ENCODE measurements at places on chromosomes 3 and 15.

DNA sequence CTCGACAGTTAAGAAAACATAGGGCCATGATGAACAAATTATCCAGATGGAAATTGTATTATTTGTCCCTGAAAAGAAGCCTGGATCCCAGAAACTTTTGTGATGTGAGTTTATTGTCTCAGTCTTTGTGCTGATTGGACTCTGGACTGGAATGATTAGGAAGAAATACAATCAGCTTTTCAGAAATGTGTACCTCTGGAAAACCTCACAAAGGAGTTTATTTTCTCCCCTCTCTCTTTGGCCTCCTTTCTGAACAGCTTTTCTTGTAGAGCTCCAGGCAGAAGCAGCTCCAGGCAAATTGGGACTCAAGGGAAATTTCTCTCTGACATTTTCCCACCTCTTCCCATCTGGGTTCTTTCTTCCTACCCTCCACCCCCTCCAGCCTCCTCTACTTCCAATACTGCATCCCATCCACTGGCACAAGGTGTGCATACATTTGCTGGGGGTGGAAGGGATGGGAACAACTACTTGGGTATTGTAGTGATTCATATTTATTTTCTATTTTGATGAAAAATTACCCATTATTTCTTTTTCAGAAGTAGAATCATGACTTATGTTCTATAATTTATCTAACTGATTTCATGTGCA is 119.7 kb downstream of the CD47 start:
- no peak for DNase-seq

GRCh38 chr3:156630081-156630772 is 44.2 kb upstream of the TIPARP start:
- DNase-seq: no peak

GRCh38 chr15:44804298-44805046 is 68.1 kb downstream of the TRIM69 start:
- no peak for DNase-seq

DNA sequence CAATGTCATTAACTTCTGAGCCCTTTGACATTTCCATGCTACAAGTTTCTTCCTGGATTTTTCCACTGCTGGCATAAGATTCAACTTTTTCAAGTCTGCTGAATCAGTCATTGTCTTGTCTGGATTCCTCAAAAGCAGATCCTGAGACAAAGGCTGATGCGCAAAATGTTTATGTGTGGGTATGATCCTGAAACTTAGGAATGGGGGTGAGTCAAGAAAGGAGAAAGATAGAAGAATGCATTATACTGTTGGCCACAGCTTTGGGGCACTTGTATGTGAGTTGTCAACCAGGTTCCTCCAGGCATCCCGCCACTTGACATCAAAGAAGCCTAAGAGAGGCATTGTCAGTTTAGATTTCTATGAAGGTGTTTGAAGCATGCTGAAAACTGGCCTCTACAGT is 50.4 kb downstream of the FOXB1 start:
- DNase-seq: no peak

GRCh38 chr3:30964612-30965011 is 70.2 kb upstream of the GADL1 start:
- no peak for DNase-seq

DNA sequence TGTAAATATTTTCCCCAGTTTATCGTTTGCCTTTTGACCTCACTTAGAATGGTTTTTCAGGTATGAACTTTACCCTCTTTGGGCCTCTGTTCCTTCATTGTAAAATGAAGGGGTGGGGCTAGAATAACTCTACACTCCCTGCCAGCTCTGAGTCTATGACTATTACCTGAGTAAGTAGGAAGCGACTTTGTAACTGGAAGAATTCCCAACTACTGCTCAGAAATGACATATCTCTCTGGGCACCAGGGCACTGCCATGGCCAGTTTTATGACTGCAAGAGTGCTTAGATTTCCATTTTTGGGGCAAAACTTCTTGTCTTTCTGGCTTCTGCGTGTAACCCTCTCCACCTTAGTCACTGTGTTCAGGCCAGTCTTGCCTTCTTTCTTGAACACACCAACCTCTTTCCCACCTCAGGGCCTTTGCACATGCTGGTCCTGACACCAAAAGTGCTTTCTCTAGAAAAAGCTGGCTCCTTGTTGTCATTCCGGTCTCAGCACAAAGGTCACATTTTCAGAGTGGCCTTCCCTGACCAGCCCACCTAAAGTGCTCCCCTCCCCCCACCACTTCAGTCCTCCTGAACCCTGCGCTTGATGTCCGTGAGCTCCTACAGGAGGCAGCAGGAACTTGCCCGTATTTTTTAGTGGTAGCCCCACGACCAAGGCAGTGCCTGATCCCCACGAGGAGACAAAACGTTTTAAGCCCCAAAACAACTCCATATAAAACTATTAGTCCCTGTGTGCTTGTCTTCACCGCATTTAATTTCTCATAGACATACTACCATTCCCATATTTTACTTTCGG is 25.6 kb downstream of the CDCP1 start:
- DNase-seq: no peak

DNA sequence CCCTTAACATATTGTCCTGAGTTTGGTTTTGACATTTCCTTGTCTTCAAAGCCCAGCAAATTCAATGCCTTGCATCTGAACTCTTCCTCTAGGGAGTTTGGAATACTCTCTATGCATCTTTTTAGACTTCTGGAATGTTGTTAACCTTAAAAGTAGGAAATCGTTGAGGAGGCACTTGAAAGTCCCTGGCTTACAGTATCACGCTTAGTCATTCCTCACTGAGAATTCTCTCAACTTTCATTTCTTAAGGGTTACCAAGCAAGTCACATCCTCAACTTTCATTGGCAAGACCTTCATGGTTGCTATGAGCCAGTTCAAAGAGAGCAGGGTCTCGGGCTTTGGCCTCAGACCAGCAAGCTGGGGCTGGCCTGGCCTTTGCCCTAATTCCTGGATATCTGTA is 89.9 kb downstream of the ASB7 start:
- no peak for DNase-seq

- DNase-seq: no peak
These were observed 127.4 kb upstream of the ABHD17C start for GRCh38 chr15:80567721-80568157.

DNA sequence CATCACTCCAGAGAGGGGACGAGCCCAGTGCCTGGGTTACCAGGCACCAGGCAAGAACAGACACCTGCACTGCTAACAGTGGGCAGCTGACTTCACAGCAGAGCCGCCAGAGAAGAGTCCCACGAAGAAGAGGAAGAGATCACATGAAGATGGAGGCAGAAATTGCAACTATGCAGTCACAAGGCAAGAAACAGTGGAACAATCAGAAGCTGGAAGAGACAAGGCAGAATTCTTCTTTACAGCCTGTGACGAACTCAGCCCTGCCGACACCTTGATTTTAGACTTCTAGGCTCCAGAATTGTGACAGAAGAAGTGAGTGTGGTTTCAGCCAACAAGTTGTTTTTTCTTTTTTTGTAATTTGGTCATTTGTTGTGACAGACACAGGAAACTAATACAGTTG is 59.2 kb downstream of the IL12A start:
- no peak for DNase-seq

GRCh38 chr3:12455740-12456139 is 28.5 kb upstream of the TSEN2 start:
- DNase-seq: no peak

DNA sequence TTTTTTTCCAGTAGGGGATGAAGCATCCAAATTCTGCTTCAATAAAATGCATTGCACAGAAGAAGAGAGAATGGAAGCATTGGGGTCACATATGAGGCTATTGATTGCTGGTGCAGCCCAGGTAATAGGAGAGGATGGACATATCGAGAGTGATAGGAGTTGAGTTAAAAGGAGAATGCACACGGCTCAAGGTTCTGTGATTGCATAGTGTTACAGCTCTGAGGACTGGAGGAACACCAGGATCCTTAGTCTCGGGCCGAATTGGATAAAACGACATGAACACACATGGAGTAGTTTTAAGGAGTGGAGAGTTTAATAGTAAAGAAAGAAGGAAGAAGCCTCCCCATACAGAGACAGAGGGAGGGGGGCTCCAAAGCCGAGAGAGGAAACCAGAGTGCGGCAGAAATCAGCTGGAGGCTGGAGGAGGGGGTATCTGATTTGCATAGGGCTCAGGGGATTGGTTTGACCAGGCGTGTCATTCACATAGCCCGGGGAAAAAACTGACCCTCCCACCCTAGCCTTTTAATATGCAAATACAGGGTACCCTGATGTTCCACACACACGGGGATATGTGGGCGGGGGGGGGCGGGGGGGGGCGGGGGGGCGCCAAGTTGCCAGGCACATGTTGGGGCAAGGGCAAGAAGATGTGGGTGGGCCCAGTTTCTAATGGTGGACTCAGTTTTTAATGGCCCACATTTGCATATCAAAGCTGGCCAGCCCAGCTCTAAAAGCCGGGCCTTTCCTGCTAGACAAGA is 156.9 kb downstream of the AGBL1 start:
- DNase-seq: no peak

- DNase-seq: no peak
These were observed 3.6 kb downstream of the RAD18 start for GRCh38 chr3:8959668-8960067.

DNA sequence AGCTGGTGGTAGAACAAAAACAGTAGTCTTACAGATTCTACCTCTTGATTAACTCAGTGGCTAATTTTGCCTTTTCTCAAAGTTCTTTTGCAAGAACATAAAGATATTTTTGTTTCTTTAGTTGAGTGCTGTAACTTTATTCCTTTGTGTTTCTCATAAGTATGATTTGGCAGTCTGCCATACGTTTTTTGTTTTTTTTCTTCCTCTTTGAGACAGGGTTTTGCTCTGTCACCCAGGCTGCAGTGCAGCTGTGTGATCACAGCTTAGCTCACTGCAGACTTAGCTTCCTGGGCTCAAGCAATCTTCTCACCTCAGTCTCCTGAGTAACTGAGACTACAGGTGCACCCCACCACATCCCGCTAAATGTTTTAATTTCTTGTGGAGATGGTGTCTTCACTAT is 22.4 kb downstream of the B3GNT5 start:
- DNase-seq: no peak

DNA sequence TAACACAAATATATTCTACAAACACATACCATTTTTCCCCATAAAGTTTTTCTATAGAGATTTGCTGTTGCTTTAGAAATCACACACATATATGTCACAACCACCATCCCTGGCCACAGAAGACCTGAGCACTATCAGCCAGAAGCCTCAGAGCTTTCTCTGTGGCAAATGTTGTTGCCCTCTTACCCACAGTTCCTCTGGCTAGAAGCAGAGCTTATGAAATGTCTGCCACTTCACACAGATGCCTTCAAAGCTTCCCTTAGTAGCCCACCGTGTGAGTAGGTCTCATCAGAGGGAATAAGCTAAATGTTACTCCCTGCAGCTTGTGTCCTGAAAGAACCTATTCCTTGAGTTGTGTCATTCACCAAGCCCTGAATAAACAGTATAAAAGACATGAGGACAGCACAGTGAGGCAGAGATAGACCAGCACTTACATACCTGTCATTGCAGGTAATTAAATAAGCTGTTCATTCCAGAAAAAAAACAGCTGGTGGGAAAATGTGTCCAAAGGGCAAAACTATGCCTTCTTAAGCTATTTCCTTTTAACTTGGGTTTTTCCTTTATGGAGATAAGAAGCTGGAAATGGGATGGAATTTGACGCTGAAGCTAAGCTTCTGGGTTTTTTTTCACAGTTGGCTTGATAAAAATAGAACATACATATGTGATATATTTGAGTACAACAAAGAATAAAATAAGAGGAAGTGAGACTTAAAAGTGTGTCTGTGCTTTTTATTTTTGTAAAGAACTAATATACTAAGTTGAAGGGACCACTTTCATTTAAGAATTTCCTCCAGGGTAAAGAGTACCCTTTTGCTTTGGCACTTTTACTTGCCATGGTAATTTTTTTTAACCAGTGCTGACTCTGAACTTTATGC is 391.4 kb downstream of the KCNH8 start:
- DNase-seq: no peak

DNA sequence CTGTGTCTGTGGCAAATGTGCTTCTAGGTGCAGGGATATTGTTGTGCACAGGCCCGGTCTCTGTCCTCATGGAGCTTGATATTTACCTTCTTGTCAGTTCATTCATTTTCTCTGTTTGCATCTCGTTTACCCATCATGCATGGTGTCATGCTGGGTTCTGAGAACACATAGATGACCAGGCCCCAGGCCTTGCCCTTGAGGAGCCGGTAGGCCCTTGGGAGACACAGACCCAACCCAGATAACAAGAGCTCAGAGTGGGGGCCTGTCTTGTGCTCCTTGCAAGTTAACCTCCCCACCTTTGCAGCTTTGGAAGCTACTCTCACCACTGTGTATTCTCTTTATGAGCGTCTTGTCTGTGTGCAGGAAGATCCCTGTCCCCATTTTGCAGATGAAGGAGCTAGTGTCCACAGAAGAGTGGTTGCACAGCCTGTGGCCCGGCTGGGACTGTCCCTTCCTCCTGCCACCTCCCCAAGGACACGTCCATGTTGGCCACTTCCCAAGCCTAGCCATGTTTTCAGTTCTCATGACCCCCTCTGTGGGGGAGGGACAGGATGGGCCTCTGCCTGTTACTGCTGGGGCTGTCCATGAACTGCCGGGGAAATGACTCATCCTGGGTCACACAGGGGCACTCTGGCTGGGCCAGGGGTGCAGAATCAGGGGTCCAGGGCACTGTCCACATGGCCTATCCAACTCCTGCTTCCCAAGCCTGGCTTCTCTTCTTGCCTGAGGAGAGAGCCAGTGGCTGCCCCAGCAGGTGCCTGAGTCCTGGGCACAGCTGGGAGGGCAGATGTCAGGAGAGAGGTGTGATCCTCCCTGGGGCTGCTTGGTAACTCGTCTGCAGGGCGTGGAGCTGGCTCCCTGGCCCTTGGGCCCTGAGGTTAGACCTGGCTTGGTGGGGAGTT is 3.4 kb downstream of the SNX33 start:
- DNase-seq: no peak

- DNase-seq: no peak
These were observed 93.1 kb downstream of the GMPS start for GRCh38 chr3:155963570-155963969.

GRCh38 chr15:78225783-78226541 is 8.4 kb downstream of the ACSBG1 start:
- no peak for DNase-seq

DNA sequence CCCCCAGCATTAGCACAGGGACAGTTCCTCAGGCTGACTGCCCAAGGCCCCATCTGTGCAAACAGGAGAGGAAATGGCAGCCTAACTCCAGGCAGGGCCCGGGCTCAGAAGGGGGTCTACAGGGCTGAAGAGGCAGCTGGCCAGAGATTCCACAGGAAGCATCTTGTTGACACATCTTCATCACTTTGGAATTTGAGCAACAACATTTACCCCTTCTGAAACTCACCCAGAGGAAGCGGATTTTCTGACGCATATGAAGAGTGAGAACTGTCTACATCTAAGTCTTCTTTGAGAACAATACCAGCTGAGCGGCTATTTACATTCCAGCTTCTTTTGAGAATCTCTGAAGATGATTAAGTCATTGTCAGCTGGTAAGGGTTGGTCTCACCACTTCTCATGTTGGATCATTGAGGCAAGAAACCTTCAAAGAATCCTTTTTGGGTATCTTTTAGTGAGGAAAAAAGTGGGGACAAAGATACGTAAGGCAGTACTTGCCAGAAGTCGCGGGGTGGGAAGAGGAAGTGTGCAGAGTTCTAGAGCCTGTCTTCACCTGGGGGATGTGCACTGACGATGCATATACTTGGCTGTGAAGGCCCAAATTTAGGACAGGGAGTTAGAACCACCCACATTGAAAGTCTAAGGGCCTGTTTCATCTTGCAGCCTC is 25.4 kb upstream of the SRP14 start:
- DNase-seq: no peak

Measured in activated CD4-positive, alpha-beta T cell treated with anti-CD3 and anti-CD28 coated beads, Interleukin-2, amount 50 U/mL, for 1 hour (primary cell).